ENCODE measurements at places on chromosomes 12 and 14. TPM values are rescaled to one million over a fixed set of nuclear protein-coding genes. Genes with fewer than 3 reads are reported as not detected.

HOXC9 gene
- not detected for total RNA-seq

MYF5 gene
- total RNA-seq: not detected

MUCL1 gene
- total RNA-seq: not detected

ADAM21 gene
- total RNA-seq: not detected

TEAD4 gene
- total RNA-seq: 18.9 TPM

OR6C6 gene
- not detected for total RNA-seq

ETV6 gene
- total RNA-seq: 19.8 TPM

GNB3 gene
- total RNA-seq: 5.8 TPM

IRAK3 gene
- total RNA-seq: 14.2 TPM

PRB3 gene
- total RNA-seq: not detected

KLRC1 gene
- not detected for total RNA-seq

PLBD2 gene
- total RNA-seq: 58.2 TPM

CDC42BPB gene
- 107 TPM for total RNA-seq

KRT5 gene
- total RNA-seq: 9.4 TPM

MYO1H gene
- total RNA-seq: not detected

NEDD1 gene
- 27.6 TPM for total RNA-seq

KRT72 gene
- not detected for total RNA-seq

IQSEC3 gene
- not detected for total RNA-seq

REP15 gene
- total RNA-seq: 2.6 TPM

SH2B3 gene
- total RNA-seq: 44.1 TPM

LALBA gene
- not detected for total RNA-seq

EIF2S3B gene
- 1.6 TPM for total RNA-seq

RERG gene
- total RNA-seq: not detected

ANO2 gene
- not detected for total RNA-seq

NEMF gene
- 50.4 TPM for total RNA-seq

AQP2 gene
- total RNA-seq: not detected

FLRT2 gene
- 62.5 TPM for total RNA-seq

CAND1 gene
- 113 TPM for total RNA-seq

CIPC gene
- 22.1 TPM for total RNA-seq

TUBA1A gene
- 803 TPM for total RNA-seq

GALNT6 gene
- total RNA-seq: 48.9 TPM

KLRG1 gene
- total RNA-seq: 0.61 TPM

PLBD1 gene
- 3.1 TPM for total RNA-seq

PLEK2 gene
- 2.6 TPM for total RNA-seq

SLC39A5 gene
- not detected for total RNA-seq

INHBE gene
- 0.85 TPM for total RNA-seq

TAMALIN gene
- 15.1 TPM for total RNA-seq

TRHDE gene
- total RNA-seq: 32.8 TPM

SLC25A47 gene
- 0.16 TPM for total RNA-seq

KRT7 gene
- total RNA-seq: 17.0 TPM

MAP1LC3B2 gene
- total RNA-seq: 0.36 TPM

TMEM132C gene
- total RNA-seq: not detected

SPTLC2 gene
- 30.8 TPM for total RNA-seq

TAS2R10 gene
- 1.8 TPM for total RNA-seq

FGF23 gene
- total RNA-seq: not detected

RD3L gene
- total RNA-seq: not detected

GLS2 gene
- not detected for total RNA-seq

C12orf60 gene
- 0.49 TPM for total RNA-seq

Measured in hair follicle dermal papilla cell (primary cell).